ENCODE measurements at places on chromosomes 7 and 10.
A peak's percentile ranks its signal among the peaks of the same experiment; 100 is the strongest.

DNA sequence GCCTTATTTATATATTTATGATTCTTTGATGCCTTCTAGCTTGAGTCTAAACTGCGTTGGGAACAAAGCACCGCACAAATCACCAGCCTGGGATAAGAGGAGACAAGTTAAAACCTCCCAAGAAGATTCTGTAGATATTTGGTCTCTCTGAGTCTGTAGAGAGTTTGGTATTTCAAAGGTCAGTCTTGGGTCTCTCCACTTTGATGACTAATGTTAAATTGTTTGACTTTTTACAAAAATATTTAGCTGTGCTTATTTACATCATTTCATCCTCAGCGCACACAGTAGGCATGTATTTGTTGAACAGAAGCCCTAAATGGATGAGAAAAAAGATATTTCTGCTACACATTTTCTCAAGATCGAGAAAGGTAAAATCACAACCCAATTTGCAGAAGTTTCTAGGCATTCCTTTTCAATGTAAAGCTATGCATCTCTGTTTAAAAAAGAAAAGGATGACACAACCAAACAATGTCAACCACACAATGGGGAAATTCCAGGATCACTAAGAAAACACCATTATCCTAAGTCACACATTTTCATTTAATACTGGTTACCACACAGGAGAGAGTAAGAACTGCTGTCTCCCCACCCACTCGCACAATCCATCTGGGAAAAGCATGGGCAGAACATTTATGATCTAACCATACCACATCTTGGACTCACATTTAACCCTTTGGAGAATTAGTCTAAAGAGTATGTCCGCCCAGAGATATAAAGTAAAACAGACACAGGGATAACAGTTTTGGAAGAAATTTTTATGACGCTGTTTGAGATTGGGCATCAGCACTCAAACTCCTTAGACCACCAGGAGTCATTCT lies 4.4 kb downstream of the CDK6 start:
- DNase-seq = peak; percentile 45

- peak; percentile 23 for DNase-seq
Measured at GRCh38 chr7:15326044-15326644, 235.7 kb downstream of the AGMO start.

DNA sequence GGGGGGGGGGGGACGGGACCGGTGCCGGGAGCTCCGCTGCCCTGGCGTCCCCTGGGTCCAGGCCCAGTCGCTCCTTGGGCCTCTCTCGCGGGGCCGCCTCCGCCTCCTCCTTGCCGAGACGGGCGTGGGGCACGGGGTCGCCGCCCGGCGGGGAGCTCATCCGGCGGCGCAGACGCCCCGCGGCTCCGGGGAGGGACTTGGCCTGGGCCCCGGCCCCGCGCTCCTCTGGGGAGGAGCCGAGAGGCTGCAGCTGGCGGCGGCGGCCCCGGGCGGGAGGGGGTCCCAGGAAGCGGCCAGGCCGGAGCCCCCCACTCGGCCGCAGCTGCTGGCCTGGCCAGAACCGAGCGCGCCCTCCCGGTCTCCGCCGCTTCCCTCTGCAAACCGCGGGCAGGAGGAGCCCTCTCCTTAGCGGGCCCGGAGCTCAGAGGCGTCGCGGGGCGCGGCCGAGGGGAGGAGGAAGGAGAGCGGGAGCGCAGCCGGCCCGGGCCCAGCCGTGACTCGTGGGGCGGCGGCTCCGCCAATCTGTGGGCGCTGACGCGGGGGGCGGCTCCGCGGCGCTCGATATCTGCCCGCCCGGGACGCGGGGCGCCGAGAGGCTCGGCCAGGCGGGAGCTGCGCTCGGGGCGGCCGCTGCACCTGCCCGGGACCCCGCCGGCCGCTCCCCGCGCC lies at the start of gene FAM20C:
Gene FAM20C (plus strand): TSS at position 591 of the 669 bp plus-strand sequence. CDS start 629 bp downstream, outside the sequence.
- peak; percentile 66 for DNase-seq

GRCh38 chr10:113165673-113166072 lies 215.6 kb downstream of the TCF7L2 start:
- DNase-seq = no peak

GRCh38 chr7:129247087-129247486 lies 22.3 kb downstream of the AHCYL2 start:
- DNase-seq = no peak

DNA sequence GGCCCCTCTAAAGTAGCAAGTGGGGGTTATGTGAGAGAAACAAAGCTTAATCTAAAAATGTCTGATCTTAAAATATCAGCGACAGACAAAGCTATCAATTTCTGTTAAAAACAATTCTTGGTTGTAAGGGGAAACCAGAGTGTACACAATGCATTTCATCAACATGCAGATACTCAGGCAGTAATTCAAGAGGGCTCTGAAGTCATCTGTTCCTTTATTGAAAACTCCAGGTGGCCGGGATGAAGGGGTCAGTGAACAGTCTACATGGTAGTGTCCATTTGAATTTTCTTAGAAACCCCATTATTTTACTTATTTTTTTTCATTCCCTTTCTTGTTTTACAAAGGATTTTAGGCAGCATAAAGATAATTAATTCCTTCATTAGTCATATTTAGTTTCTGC lies 36.7 kb upstream of the BTBD16 start:
- no peak for DNase-seq

- no peak for DNase-seq
Measured at GRCh38 chr7:150341263-150342120, at the start of gene RARRES2. Gene RARRES2 (minus strand): TSS chr7:150341629. CDS start chr7:150340609, 1,020 bp downstream.

- no peak for DNase-seq
Measured at GRCh38 chr10:89975771-89976170, 274.4 kb downstream of the KIF20B start.

DNA sequence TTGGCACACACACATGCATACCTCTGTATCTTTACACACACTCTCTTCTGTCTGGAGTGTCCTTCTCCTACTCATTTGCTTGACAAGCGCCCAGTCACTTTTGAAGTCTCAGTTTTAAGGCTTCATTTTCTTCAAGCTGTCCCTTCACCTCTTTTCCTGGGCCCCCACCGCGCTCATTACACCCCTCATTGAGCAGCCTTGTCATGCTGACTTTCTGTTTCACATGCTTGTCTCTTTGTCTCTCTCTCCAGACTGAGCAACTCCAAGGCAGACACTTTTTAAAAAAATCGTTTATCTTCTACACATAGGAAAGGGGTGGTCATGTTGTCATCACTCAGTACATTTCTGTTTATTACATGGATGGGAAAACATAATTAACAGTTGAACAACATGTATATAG lies 225.2 kb upstream of the FZD1 start:
- DNase-seq = no peak

DNA sequence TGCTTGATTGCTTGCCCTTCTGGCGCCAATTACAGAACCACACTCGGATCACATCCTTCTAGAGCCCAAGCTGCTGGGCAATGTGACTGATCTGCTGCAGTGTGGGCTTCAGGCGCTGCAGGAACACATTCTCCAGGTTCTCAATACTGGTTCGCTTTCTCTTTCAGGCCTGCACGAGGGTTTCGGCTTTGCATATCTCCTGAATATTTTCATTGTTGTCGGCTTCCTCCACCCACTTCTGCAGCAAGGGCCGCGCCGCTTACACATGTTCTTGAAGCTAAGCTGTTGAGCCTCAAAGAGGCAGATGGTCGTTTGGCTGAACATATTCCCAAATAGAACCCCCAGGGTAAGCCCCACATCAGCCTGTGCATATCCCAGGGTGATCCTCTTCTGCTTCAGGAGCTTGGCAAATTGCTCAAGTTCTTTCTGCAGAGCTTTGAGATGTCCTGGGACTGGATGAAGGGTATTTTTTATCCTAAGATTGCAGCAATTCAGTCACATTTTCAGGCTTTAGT lies 64.6 kb downstream of the HERC4 start:
- no peak for DNase-seq

GRCh38 chr7:20330928-20331909 lies 519 bp downstream of the ITGB8 start:
- no peak for DNase-seq

GRCh38 chr10:5095687-5096086 lies 1.5 kb downstream of the AKR1C3 start:
- no peak for DNase-seq

GRCh38 chr7:132077971-132078685 lies 498.1 kb downstream of the PLXNA4 start:
- DNase-seq = no peak

DNA sequence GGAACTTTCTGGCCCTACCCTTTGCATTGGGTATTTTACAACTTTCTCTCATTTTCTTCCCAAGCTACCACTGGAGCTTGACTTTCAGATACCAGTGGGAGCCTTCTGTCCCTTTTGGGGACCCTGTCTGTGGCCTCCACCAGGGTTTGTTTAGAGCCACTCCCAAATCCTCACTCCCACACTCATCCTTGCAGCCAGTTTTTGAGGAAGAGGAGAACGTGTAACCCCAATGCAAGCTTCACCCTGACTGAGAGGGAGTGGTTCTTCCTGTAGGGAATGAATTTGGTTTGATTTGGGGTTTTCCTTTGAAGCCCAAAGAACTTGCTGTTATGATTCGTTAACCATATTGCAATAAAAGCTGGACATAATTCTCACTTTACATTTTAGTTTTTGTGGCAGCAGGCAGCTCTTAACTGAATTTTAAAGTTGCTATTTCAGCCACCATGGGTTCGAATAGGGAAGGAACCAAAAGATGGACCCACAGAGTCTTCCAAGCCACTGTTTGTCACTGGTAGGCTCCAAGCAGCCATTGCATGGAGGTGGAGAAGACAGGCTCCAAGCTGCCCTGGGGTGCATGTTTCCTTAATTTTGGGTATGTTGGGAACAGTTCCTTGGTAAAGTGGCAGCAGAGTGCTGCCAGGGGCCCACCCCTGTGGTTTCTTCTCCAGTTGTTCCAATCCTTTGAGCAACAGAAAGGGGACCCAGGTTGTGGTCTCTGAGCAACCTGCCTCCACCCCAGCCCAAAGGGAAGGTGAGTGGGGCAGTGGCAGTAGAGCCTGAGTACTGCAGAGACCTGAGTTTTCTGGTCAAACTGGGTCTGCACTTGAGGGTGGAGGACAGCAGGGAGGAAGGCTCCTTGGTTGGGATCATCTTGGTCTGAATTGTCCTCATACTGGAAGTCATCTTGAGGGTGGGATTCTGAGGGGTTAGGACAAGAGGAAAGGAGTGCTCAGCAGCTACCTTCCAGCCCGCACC lies 5.1 kb downstream of the EVX1 start:
- DNase-seq = no peak

- no peak for DNase-seq
Measured at GRCh38 chr7:97096661-97097060, 20.8 kb upstream of the SDHAF3 start.

GRCh38 chr10:4639960-4640359 lies 186.0 kb upstream of the AKR1E2 start:
- no peak for DNase-seq

DNA sequence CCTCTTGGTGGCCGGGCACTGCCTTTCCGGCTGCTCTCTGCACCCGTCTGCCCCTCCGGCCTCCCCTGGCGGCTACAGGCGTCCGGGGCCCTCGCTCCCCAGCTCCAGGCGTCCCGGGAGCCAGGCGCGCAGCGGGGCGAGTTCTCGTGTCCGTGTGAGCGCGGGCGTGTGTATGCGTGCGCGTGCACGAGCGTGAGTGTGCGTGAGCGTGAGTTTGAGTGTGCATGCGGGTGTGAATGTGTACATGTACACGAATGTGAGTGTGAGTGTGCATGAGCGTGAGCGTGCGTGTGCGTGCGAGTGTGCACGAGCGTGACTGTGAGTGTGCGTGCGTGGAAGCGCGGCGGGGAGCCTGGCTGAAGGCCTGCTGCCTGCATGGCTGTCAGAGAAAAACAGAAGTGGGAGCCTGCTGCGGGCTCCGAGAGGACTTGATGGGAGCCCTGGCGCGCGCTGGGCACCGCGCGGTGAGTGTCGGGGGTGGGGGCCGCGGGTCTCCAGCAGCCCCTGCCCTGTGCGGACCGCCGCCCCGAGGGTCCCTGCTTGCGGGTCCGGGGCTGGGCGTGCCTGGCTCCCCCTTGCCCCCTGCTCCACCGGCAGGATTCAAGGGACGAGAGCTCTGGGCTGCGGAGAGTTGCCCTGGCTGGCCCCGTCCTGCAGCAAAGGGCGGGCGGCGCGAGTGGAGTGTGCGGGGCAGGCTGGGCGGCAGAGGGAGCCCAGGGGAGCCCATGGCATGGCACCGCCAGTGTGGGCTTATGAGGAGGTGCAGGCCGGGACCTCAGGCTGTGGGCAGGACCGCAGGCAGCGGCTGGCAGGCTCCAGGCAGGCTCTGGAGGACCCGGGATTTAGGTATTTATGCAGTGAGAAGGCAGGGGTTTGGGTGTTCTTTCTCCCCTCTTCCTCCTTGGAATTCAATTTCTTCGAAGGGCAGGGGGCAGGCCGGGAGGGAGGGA lies 75.8 kb upstream of the EN2 start:
- DNase-seq = no peak

- DNase-seq = no peak
Measured at GRCh38 chr7:45173596-45174327, 16.2 kb downstream of the RAMP3 start.

DNA sequence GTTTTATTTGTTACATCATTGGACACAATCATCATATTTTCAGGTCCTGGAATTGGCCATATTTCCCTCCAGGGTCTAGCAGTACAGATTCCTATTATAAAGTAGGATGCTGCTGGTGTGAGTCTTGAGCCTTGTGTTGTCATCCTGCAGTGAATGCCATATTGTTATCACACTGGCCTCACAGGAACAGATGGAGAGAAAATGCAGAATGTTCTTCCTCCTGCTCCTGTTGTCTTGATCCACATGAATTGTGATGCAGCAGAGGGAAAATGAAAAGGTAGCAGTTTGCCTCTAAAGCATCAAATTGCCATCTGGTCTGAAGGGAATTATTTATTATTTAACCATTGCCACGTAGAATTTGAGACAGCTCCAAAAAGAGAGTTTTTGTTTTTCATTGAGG lies 248.6 kb downstream of the GPAM start:
- DNase-seq = no peak

- DNase-seq = no peak
Measured at GRCh38 chr7:3112479-3113134, 68.9 kb upstream of the CARD11 start.

- no peak for DNase-seq
Measured at GRCh38 chr7:25858525-25859411, 293.2 kb upstream of the NFE2L3 start.

GRCh38 chr10:24208661-24209431 lies at the start of gene KIAA1217:
Gene KIAA1217 (plus strand): TSS chr10:24209138. CDS start chr10:24209194, 56 bp downstream.
- DNase-seq = no peak

DNA sequence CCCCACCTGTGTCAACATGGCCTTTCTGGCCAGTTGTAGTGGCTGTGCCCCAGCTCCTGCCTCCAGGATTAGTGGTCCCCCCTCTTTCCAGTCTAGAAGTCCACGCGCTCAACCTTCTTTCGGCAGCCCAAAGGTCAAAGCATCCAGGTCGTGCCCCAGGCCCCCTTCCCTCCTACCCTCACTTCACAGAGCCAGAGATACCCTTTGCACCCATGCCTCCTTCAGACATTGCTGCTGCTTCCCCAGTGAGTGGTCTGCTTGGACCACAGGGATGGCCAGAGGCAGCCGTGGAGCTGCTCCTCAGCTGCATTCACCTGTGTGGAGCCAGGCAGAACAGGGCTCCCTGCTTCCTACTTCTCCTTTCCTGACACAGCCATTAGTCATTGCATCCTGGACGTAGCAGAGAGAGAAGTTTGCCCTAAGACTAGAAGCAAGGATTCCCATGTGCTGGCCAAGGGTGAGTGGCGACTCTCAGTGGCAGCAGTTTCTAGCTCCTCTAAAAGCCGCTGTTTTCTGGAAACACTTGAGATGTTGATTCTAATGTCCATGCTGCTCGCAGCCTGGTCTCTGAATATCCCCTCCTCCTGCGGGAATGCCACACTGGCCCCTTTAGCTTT lies 243.1 kb upstream of the SHH start:
- DNase-seq = no peak

- DNase-seq = no peak
Measured at GRCh38 chr7:22433710-22434460, 66.1 kb downstream of the STEAP1B start.

Data from amniotic stem cell (primary cell).